Psoas muscle (tissue), 8 donors: ENCODE measurements at places on chromosomes 2 and 18. TPM values are rescaled to one million over a fixed set of nuclear protein-coding genes. Genes with fewer than 3 reads are reported as not detected.
A peak's percentile ranks its signal among the peaks of the same experiment; 100 is the strongest.

DNA sequence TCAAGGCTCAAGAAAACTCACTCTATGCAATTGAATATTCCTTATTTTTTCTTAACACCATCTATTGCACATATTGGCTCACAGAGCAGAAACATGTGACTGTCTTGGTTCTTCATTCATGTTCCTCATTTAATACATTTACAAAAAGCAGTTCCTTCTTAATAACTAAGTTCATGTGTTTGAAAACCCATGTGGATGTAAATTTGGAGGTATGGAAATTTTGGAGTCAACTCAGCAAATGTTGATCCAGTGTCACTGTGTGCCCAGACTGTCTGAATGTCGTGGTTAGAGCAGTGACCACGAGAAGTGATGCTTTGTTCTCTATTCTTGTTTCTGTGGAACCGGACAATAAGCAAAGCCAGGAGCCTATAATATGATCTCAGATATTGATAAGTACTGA is 299.1 kb downstream of the SETBP1 start:
- DNase-seq, result no peak

The LCT gene
- not detected for total RNA-seq

GRCh38 chr2:660586-661359 is 16.4 kb downstream of the TMEM18 start:
- no peak for DNase-seq

The SDC1 gene
- total RNA-seq, result not detected

DNA sequence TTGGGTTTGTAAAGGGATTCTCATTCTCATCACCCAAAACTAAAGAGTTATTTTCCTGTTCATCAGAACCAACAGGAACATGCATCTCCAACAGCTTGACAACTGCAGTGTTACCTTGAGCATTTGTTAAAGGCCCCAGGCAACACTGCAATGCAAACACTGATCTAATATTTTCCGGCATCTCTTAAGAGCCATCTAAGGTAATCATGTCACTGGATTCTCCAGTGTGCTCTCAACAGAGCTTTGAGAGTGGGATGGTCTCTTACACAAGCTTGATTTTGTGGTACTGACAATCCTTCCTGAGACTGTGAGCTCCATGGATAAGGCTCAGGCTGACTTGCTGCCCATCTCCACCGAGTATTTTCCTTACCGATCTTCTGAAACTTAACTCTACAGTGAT is 90.5 kb upstream of the ITGB6 start:
- no peak for DNase-seq

The ALS2 gene
- 23.3 TPM for total RNA-seq

DNA sequence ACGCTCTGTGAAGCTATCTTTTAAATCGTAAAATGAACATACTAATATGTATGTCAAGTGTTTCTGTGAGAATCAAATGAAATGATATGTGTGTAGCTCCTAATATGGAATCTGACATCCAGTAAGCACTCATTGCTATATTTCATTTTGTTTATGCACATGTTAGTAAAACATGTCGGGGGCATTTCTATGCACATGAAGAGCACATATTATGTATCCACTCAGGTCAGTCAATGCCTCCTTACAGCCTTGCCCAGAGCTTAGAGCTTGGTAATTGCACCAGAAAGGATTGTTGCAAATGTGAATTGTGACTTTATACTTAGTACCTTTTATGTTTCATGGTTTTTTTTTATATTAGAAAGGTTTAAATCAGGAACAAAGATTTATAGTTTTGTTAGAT is 463.7 kb upstream of the HNMT start:
- DNase-seq, result no peak

DNA sequence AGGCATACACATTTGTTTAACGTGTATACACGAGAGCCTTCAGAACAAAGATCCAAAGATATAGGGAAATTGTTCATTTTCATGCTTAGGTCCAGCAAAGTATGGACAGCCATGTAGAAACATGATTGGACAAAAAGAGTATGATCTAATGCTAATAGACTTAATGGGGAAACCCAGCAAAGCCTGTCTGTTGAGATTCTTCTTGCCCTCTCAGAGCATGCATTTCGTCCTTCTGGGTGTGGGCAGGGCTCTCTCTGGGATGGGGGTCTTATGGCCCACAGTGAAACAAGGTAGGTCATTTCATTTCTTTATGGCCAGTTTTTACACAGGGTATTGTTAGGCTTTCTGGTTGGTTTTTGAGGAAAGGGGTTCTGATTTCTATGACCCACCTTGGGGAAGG is 124.4 kb downstream of the COMMD1 start:
- no peak for DNase-seq

The MGAT5 gene
- total RNA-seq, result 5.7 TPM

DNA sequence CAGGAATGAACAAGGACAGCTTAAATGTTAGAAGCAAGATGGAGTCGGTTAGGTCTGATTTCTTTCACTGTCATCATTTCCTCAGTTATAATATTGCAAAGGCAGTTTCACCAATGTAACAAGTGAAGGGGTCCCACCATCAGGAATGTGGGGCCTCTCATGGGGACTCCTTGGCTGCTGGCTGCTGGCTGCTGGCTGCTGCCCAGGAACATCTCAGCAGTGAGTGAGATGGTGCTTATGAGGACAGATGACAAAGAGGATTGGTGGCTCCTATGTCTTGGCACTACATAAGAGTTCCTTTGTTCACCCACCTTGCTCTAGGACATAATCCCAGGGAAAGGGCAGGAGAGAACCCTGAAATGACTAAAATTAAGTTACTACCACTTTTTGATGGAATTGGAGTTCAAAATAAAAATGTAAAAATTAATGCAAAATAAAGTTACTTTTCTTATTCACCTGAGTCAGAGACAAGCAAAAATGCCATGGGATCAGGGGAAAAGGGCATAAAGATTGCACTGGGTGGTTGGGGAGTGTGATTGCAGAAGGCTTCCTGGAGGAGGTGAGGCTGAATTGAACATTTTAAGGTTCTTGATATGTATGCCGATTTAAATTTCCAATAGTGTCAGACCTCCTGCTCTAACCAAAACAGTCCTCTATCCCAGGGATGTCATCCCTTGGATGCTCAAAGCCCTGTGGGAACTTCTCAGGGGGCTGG is 23.4 kb downstream of the TMEM177 start:
- no peak for DNase-seq

GRCh38 chr18:11179959-11180519 is 30.7 kb upstream of the PIEZO2 start:
- DNase-seq, result no peak

DNA sequence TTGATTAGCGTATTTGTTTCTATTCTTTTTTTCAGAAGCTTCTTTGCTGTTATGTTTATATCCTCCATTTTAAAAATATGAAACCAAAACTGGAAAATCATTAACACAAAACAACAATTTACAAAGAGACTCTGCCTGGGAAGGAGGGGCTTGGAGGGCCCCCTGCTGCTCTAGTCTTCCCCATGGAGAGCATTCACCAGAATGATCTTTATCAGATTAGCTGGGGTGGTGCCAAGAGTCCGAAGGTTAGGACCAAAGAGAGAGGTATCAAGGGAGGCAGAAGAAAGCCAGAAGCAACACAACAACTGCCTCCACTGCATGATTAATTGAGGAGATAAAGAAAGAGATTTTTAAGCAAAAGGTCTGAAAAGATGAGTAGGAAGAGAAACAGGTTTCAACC is 218.6 kb downstream of the IRS1 start:
- DNase-seq, result no peak

- no peak for DNase-seq
Measured at GRCh38 chr2:145412155-145412554, 892.2 kb upstream of the ZEB2 start.

DNA sequence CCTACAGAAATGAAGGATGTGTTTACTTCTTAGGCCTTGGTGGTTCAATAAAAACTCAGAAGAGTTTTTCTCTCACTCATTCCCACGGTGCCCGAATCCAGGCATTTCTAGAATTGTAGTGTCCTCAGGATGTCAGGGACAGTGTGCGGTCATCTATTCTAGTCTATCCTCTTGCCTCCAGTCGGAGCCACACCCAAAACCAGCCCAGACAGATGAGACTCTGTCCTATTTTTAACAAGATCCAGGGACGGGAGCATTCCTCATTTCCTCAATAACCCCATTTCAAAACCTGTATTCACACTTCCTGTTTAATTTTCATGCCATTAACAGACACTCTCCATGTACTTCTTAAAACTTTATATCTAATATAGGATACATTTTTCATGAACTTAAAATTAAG is 11.6 kb upstream of the RBMS1 start:
- no peak for DNase-seq

DNA sequence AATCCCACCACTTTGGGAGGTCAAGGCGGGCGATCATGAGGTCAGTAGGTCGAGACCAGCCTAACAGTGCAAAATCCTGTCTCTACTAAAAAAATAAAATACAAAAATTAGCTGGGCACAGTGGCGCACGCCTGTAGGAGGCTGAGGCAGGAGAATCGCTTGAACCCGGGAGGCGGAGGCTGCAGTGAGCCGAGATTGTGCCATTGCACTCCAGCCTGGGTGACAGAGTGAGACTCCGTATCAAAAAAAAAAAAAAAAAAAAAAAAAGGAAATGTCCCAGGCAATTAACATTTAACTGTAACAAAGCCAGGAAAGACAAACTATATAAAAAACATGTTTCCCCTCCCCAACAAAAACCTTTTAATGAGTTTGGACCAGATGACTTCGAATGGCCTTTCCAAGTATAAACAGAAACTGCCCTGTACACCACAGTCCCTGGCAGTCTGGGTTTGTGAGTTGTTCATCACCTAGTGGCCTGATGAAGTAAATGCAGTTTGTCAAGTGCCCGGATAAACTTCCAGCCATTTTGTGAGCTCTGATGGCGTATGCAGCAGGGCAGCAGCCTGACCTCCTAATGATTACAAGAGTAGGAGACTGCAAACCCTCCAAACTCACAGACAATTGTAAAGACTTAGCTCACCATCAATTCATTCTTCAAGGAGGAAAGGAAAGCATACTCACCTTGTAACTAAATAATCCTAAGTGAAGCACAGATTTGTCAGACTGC is 16.6 kb upstream of the PCBP1 start:
- peak; percentile 33 for DNase-seq

The DSG4 gene
- total RNA-seq, result not detected

DNA sequence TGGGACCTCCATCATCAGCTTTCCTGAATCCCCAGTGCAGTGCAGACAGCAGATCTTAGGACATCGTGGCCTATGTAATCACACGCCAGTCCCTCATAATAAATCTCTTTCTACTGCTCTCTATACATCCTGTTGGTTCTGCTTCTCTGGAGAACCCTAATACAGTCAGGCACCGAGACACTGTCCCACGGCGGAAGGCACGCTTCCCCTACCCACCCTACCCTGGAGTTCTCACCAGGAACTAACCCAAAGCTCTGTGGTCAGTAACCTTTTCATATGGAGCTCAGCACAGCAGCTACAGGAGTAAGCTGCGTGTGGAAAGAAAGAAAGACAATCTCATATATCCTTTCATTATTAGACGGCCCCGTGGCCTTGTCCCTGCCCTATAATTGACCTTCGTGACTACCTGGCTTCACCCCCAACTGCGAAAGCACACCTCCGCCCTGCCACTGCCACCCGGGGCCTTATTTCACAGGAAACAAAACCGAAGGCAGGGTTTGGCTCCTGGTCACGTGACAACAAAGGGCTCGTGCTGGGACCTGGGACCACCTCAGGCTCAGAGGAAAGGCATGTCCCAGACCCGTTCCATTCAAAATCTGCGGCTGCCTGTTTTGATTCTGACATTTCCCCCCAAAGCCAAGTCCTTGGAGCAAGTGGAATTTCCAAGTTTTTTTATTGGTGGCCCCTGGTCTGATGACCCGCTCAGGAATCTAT is 99.7 kb upstream of the ODC1 start:
- no peak for DNase-seq

The SLC4A3 gene
- total RNA-seq, result 0.93 TPM

The REG1A gene
- total RNA-seq, result not detected

GRCh38 chr18:32262092-32262491 is 72.3 kb downstream of the MEP1B start:
- DNase-seq, result no peak

DNA sequence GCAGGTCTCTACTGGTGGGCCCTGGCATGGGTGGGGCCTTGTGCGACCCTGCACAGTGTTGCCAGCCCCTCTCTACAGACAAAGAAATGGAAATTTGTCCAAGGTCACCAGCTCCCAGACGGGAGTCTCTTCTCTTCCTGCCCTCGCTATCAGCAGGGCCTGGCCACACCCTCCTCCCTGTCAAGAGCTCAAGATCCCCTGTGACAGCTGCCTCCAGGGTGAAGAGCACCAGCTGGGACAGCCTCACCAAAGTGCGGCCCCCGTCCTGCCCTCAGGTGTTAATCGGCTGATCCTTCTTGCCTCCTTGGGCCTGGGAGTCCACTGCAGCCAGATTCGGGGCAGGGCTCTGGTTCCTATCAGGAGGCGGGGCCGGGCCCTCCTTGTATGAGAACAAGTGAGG is 259.1 kb downstream of the TWIST2 start:
- no peak for DNase-seq

- DNase-seq, result no peak
Measured at GRCh38 chr2:29620890-29621289, 300.5 kb downstream of the ALK start.

The RBM44 gene
- 0.17 TPM for total RNA-seq

GRCh38 chr2:98016908-98017670 is 21.3 kb upstream of the TMEM131 start:
- DNase-seq, result no peak
